Activated naive CD8-positive, alpha-beta T cell treated with anti-CD3 and anti-CD28 coated beads, Interleukin-2, amount 50 U/mL, for 24 hours (primary cell): ENCODE measurements at places on chromosomes 3 and 15.

DNA sequence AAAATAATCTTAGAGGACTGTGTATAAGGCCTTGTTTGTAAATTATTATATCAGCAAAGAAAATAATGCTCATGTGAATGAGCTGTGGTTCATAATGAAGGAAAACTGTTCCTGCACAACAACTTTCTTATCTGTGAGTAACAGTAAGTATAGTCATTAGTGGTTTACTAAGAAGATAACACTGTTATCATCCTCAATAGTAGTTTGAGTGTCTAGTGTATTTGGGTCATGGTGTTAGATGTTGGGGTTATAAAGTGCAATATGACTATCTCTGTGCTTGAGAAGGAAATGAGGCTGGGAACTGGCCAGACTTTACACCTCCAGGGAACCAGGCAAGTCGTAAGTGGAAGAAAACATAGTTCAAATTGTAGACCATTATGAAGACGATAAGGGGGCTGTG lies 15.6 kb downstream of the VPS8 start:
- peaks cover 8% of the 10 kb centered on the region for H3K4me1 ChIP-seq
- H3K27ac ChIP-seq, result no peak overlapping the region
- no peak overlapping the region for H3K4me3 ChIP-seq
- DNase-seq, result no peak

DNA sequence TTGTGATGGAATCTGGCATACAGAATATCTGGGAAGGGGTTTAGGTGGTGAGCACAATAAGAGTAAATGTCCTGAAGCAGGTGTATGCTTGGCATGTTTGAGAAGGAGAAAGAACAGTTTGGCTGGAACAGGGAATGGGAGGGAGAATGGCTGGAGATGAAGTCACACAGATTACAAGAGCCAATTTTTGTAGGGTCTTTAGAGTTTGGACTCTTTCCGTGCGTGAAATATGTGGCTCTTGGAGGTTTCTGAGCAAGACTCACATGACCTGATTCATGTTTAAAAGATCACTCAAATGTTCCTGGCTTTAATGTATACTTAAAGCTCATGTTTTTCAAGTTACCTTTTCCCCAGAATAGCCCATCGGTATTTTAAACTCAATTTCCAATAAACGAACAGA lies 32.8 kb downstream of the SPRED1 start:
- no peak for DNase-seq
- H3K4me3 ChIP-seq, result no peak overlapping the region
- H3K4me1 ChIP-seq, result peaks cover 2% of the 10 kb centered on the region
- H3K27me3 ChIP-seq, result peaks cover 4% of the 10 kb centered on the region

- H3K36me3 ChIP-seq, result no peaks in the 10 kb centered on the region
- H3K27me3 ChIP-seq, result no peaks in the 10 kb centered on the region
- no peak for DNase-seq
- H3K4me3 ChIP-seq, result no peak overlapping the region
Measured at GRCh38 chr15:86399041-86399954, 319.6 kb downstream of the AGBL1 start.

GRCh38 chr3:127751163-127751621 lies 71.1 kb downstream of the MGLL start:
- DNase-seq, result no peak
- H3K4me1 ChIP-seq, result peaks cover 49% of the 10 kb centered on the region
- H3K36me3 ChIP-seq, result no peaks in the 10 kb centered on the region
- H3K4me3 ChIP-seq, result no peak overlapping the region

DNA sequence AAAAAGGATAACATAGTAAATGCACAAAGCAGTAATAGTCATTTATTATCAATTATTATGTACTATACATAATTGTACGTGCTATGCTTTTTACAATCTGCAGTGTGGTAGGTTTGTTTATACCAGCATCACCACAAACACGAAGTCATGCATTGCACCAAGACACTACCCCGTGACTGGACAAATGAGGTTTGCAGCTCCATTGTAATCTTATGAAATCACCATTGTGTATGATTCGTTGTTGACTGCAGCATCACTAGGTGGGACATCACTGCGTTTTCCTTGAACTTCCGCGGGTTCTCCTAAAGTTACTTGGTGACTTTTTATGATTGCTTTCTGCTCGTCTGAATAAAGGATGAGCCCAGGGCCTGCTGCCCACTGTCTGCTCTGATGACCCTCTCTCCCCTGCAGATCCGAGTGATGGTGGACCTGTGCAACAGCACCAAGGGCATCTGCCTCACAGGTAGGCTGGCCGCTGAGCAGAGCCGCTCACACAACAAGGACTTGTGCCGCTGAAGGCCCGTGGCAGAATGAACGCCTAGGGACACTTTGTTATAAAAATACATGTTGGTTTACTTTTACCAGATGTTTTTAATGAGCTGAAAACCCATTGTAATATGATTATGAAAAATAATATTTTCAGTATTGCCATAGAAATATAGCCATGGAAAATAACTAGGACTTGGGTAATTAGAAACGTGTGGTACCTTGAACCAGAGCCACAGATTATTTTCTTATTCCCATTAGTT lies 35.8 kb downstream of the GLDN start:
- H3K27me3 ChIP-seq, result peaks cover 6% of the 10 kb centered on the region
- H3K27ac ChIP-seq, result no peak overlapping the region
- no peak overlapping the region for H3K4me3 ChIP-seq
- H3K4me1 ChIP-seq, result no peaks in the 10 kb centered on the region
- no peak for DNase-seq

DNA sequence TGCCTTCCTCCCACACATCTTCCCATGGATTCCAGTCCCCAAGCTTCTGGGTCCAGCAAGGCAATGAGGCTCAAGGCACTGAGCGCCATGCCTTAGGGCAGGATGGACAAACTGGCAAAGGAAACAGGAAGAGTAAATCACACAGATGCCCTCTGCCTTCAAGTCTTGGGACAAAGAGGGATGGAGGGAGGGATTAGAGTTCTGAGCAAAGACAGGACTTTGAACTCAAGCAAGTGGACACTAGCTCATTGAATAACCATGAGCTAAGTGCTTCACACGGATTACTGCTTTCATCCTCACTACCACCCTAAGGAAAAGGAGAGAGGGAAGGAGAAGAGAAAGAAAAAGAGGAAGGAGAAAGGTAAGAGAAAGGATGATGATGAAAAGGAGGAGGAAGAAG lies 7.6 kb upstream of the THBS1 start:
- no peaks in the 10 kb centered on the region for H3K4me1 ChIP-seq
- DNase-seq, result no peak
- peaks cover 31% of the 10 kb centered on the region for H3K27me3 ChIP-seq
- no peaks in the 10 kb centered on the region for H3K36me3 ChIP-seq

GRCh38 chr3:54358316-54358715 lies 236.0 kb downstream of the CACNA2D3 start:
- no peak overlapping the region for H3K4me3 ChIP-seq
- no peak overlapping the region for H3K27ac ChIP-seq
- no peaks in the 10 kb centered on the region for H3K4me1 ChIP-seq
- DNase-seq, result no peak
- peaks cover 4% of the 10 kb centered on the region for H3K27me3 ChIP-seq

GRCh38 chr3:193842029-193842798 lies 249.2 kb downstream of the OPA1 start:
- no peak overlapping the region for H3K27ac ChIP-seq
- peaks cover 4% of the 10 kb centered on the region for H3K4me1 ChIP-seq
- H3K4me3 ChIP-seq, result no peak overlapping the region

DNA sequence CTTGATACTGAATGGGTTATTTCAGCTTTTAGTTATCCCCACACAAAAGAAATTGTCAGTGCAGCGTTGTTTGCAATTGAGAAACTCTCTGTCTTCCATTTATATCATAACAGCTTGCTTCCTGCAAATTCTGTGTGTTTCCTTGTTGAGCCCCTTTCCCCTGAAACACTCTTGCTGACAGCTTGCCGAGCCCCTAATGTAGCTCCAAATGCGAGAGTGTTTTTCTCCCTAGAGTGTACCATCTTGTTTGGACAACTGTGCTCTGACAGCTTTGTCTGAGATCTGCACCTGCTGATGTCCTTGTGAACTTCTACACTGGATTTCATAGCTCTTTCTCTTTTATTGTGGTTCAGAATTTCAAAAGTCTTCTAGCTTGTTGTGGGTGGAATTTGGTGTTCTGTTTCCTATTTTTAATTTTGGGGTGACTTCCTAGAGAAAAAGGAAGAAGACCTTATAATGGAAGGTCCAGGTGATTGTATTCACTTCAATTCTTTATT lies 343.5 kb downstream of the PDCD6IP start:
- DNase-seq, result no peak
- H3K4me3 ChIP-seq, result no peak overlapping the region
- H3K36me3 ChIP-seq, result no peaks in the 10 kb centered on the region
- no peaks in the 10 kb centered on the region for H3K4me1 ChIP-seq

DNA sequence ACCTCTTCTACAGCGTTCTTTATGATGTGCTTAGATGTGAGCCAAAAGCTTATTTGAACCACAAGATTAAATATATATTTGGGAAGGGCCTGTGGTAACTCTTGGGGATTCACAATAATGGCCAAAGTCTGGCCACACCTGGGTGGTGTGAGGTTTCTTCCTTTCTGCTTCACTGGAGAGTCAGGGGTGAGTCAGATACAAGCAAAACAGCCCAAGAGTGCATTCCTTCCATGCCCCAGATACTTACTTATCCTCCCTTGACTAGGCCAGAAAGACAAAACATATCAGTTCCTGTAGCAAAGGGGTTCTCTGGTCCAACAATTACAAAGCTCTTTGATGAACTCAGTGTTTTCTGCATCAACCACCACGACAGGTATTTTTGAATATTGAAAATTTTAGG lies 941 bp downstream of the ZBED2 start:
- H3K4me3 ChIP-seq, result peak overlapping the region; percentile 92
- DNase-seq, result no peak
- H3K27me3 ChIP-seq, result no peaks in the 10 kb centered on the region
- H3K36me3 ChIP-seq, result peaks cover 77% of the 10 kb centered on the region

- peaks cover 23% of the 10 kb centered on the region for H3K36me3 ChIP-seq
- no peak for DNase-seq
- no peaks in the 10 kb centered on the region for H3K27me3 ChIP-seq
- no peak overlapping the region for H3K4me3 ChIP-seq
Measured at GRCh38 chr3:16455001-16455400, 58.5 kb downstream of the RFTN1 start.

DNA sequence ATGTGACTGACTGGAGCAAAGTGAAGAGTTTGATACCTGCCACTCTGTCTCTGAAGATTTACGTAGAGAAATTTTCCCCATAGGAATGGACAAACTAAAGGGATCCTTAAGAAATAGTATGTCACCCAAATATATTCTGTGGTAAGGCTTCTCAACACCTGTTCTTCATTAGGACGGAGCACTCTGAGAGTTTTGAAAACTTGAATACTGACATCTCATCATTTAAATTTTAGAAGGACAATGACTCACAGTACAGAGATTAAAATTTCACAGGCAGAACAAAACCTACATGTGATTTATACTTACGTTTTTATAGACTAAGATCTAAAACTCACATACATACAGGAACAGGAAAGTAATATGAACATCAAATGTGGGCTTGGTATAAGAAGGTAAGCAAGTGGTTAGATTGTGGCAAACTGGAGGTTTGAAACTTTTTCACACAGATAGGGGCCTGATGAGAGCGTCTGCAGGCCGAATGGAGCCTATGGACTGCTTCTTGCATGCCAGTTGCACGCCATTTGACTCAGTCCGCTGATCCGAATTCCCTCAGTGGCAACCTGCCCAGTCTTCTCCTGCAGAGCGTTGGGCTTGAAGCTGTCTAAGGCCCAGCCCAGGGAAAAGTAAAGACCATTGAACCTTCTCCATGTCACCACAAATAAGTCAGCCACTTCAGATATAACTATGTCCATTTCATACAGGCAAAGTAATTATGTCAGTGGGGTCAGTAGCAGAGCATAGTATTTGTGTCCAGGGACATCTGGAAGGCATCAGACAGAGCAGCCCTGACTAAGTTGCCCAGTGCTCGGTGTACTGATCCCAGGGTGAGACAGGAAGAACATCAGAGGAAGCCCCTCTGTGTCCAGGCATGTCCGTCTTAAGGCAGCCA lies 45.7 kb downstream of the ZBTB38 start:
- H3K36me3 ChIP-seq, result peaks cover 11% of the 10 kb centered on the region
- peak overlapping the region; percentile 92 for H3K27ac ChIP-seq
- peaks cover 72% of the 10 kb centered on the region for H3K4me1 ChIP-seq
- DNase-seq, result no peak
- H3K27me3 ChIP-seq, result no peaks in the 10 kb centered on the region

DNA sequence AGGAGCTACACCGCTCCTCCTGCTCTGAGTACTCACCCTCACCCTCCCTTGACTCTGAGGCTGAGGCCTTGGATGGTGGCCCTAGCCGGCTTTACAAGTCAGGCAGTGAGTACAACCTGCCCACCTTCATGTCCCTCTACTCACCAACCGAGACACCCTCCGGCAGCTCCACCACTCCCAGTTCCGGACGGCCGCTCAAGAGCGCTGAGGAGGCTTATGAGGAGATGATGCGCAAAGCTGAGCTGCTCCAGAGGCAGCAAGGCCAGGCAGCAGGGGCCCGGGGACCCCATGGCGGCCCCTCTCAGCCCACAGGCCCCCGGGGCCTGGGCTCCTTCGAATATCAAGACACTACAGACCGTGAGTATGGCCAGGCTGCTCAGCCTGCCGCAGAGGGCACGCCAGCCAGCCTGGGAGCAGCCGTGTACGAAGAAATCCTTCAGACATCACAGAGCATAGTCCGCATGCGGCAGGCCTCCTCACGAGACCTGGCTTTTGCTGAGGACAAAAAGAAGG lies 21.2 kb upstream of the APEH start:
- H3K4me3 ChIP-seq, result no peak overlapping the region
- H3K36me3 ChIP-seq, result no peaks in the 10 kb centered on the region
- DNase-seq, result no peak
- no peak overlapping the region for H3K27ac ChIP-seq
- H3K27me3 ChIP-seq, result peaks cover 3% of the 10 kb centered on the region

DNA sequence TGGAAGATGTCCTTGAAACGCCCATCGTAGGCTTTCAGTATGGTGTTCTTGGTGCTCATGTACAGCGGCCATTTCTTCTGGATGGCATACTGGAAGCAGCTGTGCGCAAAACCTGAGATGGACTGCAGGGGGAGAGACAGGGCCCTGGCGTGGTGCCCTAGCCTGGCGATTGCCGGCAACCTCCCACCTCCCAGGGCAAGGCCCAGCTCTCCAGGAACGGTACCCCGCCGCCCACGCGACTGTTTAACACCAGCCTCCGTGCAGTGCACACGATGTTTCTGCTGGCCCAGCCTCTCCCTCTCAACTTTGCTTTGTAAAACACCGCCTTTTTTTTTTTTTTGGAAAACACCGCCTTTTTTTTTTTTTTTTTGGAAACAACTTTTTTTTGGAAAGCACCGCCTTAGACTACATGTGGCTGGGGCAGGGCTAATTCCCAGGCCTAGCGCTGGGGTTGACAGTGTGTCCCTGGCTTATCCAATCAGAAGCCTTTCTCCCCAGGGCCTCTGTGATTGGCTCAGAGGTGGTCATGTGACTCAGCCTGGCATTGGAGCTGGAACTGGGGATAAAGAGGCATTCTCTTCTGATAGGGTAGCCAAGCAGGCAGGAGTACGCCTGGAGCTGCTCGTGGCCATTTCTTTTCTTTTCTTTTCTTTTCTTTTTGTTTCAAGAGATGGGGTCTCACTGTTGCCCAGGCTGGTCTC lies 14.7 kb downstream of the IDH2 start:
- H3K4me3 ChIP-seq, result no peak overlapping the region
- H3K27me3 ChIP-seq, result no peaks in the 10 kb centered on the region
- peak; percentile 41 for DNase-seq
- H3K27ac ChIP-seq, result no peak overlapping the region
- peaks cover 15% of the 10 kb centered on the region for H3K36me3 ChIP-seq

GRCh38 chr3:85567071-85567676 lies 608.4 kb downstream of the CADM2 start:
- H3K36me3 ChIP-seq, result no peaks in the 10 kb centered on the region
- no peak overlapping the region for H3K4me3 ChIP-seq
- H3K27ac ChIP-seq, result no peak overlapping the region
- peak; percentile 26 for DNase-seq
- H3K4me1 ChIP-seq, result no peaks in the 10 kb centered on the region
- H3K27me3 ChIP-seq, result no peaks in the 10 kb centered on the region
